ENCODE measurements at places on chromosomes 7 and 10.
A peak's percentile ranks its signal among the peaks of the same experiment; 100 is the strongest.

DNA sequence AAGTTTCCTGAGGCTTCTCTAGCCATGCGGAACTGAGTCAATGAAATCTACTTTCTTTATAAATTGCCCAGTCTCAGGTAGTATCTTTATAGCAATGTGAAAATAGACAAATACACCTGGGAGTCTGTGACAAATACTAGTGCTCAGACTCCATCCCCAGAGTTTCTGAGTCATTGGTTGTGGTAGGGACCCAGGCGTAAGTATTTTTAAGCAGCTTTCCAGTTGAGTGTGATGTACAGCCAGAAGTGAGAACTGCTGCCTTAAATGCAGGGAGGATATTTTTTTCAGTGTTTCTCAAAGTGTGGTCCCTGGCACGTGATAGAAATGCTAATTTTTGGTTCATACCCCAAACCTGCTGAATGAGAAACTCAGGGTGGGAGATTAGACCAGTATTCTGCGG is 121.7 kb downstream of the SORCS3 start:
- no peak for DNase-seq

- no peak for DNase-seq
Measured at GRCh38 chr10:53487019-53487983, 714.7 kb upstream of the MBL2 start.

DNA sequence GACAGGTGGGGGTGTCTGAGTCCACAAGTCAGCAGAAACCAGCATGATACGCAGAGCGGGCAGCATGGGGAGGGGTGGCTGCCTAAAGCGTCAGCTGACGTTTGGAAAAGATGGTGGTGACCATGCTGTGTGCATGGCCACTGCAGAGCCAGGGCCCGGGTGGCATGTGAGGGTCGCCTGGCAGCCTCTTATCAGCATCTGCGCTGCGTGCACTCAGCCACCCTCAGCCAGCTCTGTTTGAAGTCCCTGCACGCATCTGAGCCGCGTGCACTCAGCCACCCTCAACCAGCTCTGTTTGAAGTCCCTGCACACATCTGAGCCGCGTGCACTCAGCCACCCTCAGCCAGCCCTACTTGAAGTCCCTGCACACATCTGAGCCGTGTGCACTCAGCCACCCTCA is 61.5 kb downstream of the WDR37 start:
- DNase-seq = no peak

- no peak for DNase-seq
Measured at GRCh38 chr10:19862811-19863515, 46.7 kb downstream of the PLXDC2 start.

- DNase-seq = no peak
Measured at GRCh38 chr7:16204953-16205352, 216.4 kb downstream of the CRPPA start.

DNA sequence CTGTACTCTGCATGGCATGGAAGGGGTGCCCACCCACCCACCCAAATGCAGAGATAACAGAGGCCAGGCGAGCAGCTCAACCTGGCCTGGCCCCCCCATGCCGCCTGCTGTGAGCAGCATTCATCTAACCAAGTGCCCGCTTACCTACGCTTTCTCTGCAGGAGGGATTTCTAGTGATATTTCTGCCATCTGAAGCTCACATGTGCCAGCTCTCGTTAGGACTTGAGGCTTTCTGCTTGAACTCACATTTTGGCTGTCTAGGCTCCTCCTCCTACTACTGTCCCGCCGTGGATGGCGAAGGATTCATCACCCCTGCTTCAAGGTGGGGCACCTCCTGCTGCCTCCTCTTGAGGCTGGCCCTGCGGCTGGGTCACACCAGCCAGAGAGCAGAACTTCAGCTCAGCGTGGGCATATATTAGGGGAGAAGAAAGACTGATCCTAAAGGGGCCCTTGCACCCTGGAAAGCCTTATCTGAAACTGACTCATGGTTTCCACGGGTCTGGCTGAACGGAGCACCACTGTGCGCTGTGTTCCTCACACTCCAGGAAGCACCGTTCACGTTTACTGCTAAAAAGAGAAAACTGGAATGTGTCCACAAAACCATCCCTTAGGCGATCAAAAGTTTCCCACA is 45.5 kb downstream of the CTBP2 start:
- no peak for DNase-seq

DNA sequence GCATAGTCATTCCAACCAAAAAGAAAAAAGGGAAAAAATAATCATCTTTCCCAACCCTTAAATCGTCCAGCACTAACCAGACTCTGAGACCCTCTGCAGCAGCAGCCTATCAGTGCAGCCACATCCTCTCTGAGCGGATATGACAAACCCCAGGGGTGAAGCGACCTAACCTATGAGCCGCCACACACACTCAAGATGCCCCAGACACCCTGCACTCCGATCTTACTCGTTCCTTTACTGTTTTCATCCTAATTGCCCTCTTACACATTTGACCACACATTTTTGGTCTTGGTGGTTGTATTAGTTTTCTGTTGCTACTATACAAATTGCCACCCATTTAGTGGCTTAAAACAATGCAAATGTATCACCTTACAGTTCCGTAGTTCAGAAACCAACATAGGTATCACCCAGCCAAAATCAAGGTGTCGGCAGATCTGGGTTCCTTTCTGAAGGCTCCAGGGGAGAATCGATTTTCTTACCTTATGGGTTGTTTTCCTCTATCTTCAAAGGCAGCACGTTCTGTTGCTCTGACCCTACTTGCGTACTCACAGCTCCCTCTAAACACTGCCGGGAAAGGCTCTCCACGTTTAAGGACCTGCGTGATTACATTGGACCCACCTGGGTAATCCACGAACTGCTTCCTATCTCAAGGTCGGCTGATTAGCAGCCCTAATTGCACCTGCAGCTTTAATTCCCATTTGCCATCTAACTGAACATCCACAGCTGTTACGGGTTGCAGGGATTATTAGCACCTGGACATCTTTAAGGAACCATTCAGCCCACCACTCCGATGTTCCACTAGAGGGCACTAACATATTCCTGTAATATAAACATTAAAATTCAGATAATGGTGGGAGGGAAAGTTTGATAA is 37.3 kb upstream of the PRSS1 start:
- DNase-seq = peak; percentile 20

DNA sequence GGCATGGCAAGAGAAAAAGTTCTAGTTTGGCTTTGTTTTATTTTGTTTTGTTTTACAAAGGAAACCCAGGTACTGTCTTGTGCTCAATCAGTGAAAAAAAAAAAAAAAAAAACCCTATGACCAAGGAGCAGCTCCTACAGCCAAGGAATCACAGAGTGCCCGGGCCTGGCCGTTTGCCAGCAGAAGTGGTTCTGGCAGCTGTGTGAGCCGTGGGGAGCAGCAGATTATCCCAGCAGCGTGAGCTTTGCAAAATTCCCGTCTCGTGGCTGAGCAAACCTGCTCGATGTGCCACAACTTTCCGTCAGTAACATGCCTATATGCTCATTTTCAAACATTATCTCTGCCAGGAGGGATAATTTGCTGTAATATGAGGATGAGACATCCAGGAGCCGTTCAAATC is 293.7 kb downstream of the POU6F2 start:
- no peak for DNase-seq

DNA sequence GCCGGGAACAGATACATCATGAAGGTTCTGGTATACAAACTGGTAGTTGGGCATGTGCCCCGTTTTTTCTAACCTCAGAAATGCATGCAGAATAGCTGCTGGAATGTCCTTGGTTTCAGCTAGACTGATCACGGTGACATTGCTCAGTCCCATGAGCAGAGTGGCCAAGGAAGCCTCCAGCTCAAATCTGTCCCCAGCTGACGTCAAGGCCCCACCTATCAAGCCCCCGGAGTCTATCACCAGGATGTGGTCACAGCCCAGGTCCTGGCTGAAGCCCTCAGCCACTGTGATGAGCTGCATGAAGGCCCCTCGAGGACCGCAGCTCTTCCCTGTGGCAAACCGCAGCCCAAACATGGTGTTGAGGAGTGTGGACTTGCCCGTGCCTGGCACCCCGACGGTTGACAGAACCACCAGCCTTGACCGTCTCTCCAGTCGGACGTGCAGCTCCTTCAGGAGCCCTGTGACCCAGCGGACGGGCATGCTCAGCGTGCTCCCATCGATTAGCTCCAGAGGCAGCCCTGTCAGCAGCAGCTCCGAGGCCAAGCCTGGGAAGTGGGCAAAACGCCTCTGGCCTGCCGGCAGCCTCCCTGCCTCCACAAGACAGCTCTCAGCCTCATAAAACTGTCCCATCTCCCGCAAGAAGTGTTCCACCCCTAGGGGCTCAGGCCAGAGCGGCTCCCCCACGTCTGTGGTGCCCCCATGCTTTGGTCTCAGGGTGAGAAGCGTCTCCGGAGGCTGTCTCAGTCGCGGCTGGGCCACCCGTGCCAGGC is 7.8 kb upstream of the MRPS24 start:
- no peak for DNase-seq

DNA sequence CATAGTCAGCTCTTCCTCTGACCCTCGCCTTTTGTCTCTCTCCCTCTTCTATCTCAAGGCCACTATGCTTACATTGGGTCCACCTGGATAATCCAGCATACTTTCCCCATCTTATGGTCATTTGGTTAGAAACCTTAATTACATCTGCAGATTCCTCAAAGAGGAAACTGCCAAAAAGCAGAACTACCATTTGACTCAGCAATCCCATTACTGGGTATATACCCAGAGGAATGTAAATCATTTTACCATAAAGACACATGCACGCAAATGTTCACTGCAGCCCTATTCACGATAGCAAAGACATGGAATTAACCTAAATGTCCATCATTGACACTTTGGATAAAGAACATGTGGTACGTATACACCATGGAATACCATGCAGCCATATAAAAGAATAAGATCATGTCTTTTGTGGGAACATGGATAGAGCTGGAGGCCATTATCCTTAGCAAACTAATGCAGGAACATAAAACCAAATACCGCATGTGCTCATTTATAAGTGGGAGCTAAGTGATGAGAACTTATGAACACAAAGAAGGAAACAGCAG is 114.8 kb upstream of the NPY start:
- no peak for DNase-seq

GRCh38 chr7:150443793-150444540 is 6.5 kb upstream of the GIMAP8 start:
- DNase-seq = no peak

DNA sequence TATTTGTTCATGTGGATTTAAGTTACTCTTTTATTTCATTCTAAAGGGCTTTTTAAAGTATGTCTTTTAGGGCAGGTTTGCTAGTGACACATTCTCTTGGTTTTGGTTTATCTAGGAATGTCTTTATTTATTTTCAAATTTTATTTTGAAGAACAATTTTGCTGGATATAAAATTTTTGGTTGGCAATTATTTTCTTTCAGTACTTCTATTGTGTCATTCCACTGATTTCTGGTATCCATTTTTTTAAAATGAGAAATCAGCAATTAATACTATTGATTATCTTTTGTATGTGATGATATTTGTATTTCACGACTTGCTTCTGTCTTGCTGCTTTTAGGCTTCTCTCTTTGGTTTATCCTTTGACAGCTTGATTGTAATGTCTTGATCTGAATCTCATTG is 756.3 kb downstream of the INHBA start:
- DNase-seq = no peak

- no peak for DNase-seq
Measured at GRCh38 chr7:27587429-27587828, 75.3 kb downstream of the HIBADH start.

- no peak for DNase-seq
Measured at GRCh38 chr7:102814025-102814471, 65.2 kb downstream of the FAM185A start.

- peak; percentile 77 for DNase-seq
Measured at GRCh38 chr10:62817766-62818425, 1.7 kb upstream of the EGR2 start.

GRCh38 chr7:44184206-44184872 is 4.9 kb downstream of the GCK start:
- DNase-seq = no peak

- DNase-seq = no peak
Measured at GRCh38 chr7:2926120-2926895, 82.2 kb upstream of the GNA12 start.

- no peak for DNase-seq
Measured at GRCh38 chr10:44628921-44629320, 244.0 kb upstream of the CXCL12 start.

DNA sequence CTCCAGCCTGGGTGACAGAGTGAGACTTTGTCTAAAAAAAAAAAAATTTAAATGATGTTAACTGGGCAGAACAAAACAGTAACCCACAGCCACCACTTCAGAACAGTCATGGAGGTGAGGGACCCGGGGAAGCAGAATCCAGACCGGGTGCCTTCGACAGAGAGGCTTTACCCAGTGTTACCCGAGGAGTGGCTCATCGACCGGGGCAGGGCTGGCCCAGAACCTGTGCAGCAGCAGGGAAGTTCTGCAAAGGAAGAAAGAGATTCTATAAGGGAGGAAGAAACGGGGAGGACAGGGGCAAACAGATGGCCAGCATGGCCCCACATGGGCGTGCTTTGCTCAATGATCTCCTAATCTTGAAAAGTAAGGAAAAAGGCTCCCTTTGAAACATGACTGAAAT is 26.0 kb upstream of the UBE3C start:
- DNase-seq = no peak

- DNase-seq = no peak
Measured at GRCh38 chr10:131205556-131205955, 106.0 kb downstream of the TCERG1L start.

- no peak for DNase-seq
Measured at GRCh38 chr10:130459851-130460490, 323.8 kb downstream of the GLRX3 start.

DNA sequence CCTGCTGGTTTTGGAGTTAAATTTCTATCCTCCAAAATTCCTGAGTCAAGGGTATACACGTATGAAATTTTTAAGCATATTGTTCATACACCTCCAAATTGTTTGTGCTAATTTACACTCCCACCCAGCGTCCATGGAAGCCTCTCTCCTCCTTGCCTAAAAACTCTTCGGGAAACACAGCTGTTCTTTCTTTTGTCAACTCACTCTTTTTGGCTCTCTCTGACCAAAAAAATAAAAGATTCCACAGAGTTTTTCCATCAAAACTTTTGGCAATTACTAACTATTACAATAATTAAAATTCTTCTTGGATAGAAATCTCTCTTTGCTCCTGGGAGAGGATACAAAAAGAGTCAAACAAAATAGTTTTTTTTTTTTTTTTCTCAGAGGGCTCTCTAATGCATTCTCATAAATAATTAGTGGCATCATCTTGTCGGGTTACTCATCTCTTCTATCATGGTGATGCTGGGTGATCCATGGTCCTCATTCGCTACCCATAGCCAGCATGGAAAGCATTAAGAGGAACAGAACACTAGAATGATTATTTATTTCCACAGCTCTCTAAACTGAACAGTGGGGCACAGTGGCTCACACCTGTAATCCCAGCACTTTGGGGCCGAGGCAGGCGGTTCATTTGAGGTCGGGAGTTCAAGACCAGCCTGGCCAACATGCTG is 310.7 kb downstream of the SFMBT2 start:
- no peak for DNase-seq

- DNase-seq = no peak
Measured at GRCh38 chr7:44376429-44377133, 51.2 kb upstream of the CAMK2B start.

- DNase-seq = no peak
Measured at GRCh38 chr7:108327353-108327752, 128.9 kb downstream of the NRCAM start.

DNA sequence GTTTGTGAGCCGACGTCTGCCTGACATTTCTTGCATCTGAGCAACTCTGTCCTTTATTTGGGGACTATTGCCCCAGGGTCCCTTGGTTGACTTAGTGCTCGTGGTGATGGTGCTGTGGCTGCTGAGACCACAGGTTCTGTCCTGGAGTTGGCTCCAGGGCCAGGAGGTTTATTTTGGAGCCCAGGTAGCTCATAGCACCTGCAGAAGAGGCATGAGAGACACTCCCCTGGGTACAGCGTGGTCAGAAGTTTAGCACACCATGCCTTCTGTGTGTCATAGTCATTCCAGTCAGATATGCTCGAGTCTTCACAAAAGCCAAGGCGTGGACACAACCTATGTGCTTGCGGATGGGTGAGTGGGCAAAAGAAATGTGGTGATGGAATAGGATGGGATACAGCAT is 496.9 kb downstream of the TCERG1L start:
- no peak for DNase-seq

Data from activated naive CD4-positive, alpha-beta T cell treated with Interleukin-2 at 50 U/mL for 16 hours (primary cell).